ENCODE measurements at places on chromosomes 3 and 15. TPM values are rescaled to one million over a fixed set of nuclear protein-coding genes. Genes with fewer than 3 reads are reported as not detected.

The CHRNA7 gene
- 1.6 TPM for total RNA-seq

The IFT57 gene
- 70.4 TPM for total RNA-seq

The GPR62 gene
- total RNA-seq, result 0.09 TPM

The CLDN16 gene
- 27.3 TPM for total RNA-seq

The BUB1B gene
- total RNA-seq, result 0.94 TPM

The FAM3D gene
- 0.60 TPM for total RNA-seq

The KNG1 gene
- 8.7 TPM for total RNA-seq

The SEMA6D gene
- 16.9 TPM for total RNA-seq
